ENCODE measurements at places on chromosomes 16 and 17.
A peak's percentile ranks its signal among the peaks of the same experiment; 100 is the strongest.

- no peak for DNase-seq
Measured at GRCh38 chr16:17603626-17604025, 132.9 kb upstream of the XYLT1 start.

DNA sequence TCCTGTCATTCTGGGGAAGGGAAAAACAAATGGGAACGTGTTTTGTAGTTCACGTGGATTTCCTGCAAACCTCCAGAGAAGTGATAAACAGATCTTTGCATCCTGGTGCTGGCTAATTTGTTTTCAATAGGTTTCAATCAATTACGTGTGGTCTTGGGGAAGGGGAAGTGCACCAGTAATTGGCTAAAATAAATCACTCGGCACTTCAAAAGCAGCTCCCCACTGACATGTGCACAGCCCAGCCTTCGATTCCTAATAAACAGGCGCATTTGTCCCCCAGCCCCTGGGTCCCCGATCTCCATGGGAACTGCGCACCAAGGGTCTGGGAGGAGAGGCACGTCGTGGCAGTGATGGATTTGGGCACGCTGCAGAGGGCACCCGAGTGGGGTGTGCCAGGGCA is 112.9 kb upstream of the GSE1 start:
- no peak for DNase-seq

- no peak for DNase-seq
Measured at GRCh38 chr16:22313876-22314470, 16.8 kb downstream of the POLR3E start.

DNA sequence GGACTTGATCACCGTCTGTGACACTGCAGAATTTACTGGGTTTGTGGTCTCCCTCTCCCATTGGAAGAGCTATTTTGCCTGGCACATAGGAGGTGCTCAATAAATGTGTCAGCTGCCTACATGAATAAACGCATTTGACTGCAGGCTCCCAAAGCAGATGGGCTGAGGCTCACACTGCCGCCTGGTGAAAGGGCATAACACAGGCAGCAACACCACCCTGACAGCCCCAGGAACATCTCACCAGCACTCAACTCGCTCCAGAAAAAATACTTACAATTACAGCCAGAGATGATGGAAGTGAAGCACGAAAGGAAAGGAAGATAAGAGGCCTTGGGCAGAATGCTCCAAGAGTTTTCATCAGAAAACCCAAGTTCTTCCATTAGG is 73.9 kb downstream of the RPH3AL start:
- no peak for DNase-seq

DNA sequence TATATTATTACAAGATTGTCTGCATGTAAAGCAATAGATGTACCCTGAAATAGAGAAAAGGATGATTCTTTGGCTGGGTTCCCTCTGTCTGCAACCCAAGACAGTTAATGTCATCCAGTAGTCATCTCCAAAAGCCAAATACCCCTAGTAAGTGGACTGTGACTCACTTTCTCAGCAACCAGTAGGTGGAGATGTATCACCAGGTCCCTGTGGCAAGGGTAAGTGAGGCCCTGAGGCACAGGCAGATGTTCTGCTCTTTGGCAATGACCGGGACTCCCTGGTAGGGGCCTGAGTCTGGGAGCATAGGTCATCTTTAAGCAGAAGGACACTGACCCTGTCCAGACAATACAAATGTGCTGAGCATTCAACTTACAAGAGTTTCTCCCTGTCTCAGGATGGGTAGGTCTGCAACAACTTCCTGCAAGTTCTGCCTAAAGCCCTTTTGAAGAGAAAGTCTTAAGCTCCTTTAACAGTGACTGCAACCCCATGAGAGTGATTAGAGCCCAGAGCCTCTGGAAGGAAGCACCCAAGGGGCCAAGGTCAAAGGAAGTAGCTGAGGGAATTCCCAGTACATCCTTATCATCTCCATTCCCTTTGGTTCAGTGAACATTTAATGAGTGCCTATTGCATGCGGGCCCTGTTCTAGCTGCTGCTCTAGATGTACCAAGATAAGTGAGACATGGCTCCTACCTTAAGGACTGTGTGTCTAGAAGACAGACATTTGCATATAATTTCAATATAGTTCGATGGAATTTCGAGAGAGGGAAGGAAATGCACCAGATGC is 31.9 kb downstream of the PMP22 start:
- DNase-seq, result peak; percentile 12

- no peak for DNase-seq
Measured at GRCh38 chr16:27678955-27679354, 129.0 kb downstream of the KATNIP start.

GRCh38 chr16:14955546-14956231 is 18.4 kb downstream of the NPIPA1 start:
- DNase-seq, result no peak

DNA sequence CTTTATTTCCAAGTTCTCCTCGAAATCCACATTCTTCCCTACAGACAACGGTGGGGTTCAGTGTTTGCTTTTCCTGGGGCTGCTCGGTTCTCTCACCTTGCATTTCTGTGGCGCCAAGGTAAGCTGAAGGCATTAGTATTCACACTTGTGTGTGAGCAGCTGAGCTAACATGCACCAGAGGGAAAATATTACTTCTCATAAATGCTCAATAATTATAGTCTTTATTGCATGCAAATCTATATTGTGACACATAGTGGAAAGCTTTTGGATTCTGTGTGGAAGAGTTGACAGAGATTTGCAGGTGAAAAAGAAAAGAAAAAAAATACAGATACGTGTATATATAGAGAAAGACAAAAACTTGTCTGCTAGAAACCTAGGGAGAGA is 411.8 kb downstream of the MAF start:
- DNase-seq, result no peak

DNA sequence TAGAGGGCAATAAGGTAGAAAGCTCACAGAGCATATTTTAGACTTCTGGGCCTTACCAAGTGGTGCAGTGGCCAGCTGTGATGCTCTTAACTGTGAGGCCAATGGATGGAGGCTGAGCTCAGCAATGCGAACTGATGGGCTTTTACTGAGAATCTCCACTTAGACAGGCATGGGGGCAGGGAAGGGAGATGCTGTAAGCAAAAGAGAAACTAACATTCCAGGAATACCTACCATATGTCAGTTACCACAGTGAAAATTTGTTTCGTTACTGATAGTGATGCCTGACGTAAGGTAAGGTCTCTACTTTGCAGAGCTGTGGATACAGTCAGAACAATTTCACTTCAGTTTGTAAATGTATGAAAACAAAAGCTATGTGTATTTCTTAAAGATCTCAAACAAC is 250.6 kb upstream of the ZFHX3 start:
- DNase-seq, result no peak

GRCh38 chr17:50162466-50163254 is 3.1 kb upstream of the SGCA start:
- no peak for DNase-seq

- DNase-seq, result no peak
Measured at GRCh38 chr17:12789481-12790248, at the start of gene ARHGAP44. ARHGAP44 (plus strand) TSS chr17:12789498; CDS start chr17:12789839, 341 bp downstream.

- no peak for DNase-seq
Measured at GRCh38 chr17:66272811-66273585, 29.4 kb upstream of the PRKCA start.

DNA sequence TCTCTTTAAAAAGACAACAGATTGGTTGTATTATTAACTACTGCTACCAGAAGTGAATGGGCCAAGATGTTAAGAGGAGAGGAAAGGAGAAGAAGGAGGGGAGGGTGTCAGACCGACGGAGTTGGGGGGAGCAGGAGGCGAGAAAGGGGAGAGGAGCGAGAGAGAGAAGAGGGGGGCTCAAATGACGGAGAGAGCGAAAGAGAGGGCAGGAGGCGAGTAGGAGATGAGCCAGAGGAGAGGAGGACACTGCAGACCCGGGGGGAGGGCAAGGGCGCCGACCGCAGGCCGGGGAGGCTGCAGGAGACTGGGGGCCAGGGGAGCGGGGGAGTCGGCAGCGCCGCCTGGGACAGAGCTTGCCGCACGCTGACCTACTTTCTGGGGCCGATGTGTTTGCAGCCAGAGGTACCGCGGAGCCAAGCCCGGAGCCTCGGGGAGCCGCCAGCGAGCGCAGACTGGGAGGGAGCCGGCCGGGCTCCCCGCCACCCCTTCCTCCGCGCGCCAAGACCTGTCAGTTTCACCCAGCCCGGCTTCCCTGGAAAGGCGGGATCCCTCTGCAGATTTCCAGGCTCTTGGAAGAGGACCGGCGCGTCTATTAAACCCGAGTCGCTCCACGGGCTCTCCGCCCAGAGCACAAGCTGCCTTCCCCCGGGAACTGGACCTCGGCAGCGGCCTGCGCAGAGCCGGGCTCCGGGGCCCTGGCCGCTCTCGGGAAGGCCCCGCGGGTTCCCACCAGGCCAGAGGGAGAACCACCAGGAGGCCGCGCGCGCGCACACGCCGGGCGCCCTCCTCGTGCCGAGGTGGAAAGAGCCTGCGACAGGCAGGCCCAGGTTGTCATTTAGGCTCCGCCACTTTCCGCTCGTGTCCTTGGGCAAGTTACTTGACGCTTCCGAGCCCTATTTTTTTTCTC is 74.6 kb downstream of the CMC2 start:
- no peak for DNase-seq

DNA sequence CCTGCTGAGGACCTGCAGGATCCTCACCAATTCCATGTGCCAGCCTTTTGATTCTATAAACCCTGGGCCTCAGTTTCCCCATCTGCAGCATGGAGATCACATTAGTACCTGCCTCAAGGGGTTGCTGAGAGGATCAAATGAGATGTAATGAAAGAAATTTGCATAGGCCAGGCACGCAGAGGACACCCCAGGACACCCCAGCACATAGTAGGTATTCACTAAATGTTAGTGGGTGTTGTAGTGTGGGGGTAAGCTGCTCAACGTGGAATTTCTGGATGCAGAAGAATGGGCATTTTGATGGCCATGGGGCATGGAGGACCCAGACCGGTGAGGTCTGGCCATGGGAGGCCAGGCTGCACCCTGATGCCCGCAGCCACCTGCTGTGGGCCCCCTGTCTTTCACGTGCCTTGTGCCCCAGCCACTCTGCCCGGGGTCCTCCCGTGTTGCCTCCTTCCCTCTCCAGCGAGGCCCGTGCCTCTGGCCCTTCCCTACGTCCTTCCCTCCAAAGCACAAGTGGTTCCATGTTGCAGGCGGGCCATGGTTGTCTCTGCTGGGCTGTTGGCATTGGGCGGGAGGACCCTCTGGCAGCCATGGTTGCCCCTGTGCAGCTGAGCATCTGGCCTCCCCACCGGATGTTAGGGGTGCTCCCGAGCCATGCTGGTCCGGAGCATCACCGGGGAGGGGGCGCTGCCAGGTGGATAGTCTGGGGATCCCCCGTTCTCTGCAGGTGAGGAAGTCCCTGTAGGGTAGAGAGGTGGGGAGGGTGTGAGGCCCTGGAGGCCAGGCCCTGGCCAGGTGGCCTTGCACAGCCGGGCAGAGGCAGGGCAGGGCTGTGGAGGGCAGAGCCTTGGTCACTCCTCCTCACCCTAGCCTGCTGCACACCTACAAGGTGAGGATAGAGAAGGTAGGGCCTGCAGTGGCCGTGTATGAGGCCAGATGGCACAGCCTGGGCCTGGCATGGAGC is 8.6 kb downstream of the MAP2K3 start:
- no peak for DNase-seq

GRCh38 chr16:75265911-75266701 is 14.7 kb upstream of the BCAR1 start:
- peak; percentile 14 for DNase-seq

DNA sequence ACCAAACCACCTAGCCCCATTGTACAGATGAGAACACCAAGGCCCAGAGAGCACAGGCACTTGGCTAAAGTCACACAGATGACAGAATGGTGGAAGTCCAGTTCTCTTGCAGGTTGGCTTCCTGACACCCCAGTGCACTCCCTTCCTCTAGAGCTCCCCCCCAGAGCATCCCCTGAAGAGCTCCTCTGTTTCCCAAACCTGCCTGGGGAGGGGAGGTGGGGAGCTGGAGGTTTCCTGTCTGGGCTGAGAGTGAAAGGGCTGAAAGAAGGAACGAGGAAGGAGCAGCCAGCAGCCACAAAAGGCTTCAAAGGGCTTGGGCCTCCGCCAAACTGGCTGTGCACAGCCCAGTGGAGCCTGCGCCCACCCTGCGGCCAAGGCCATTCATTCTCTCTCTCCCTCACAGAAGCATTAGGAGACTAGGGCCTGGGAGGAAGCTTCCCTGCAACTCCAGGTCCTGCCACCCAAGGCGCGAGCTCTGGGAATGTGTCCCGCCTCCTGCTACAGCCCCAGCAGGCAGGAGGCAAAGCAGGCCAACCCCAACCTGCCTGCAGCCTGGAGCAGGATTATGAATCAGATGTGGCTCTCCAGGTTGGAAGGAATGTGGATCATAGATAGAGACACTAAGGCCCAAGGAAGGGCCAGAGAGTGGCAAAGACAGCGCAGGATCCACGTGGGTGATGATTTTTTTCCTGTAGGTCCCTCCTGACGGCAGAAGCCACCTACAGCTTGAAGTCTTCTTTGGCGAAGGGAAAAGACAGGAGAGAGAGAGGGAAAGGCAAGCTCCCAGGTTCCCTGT is 913 bp downstream of the SLC13A5 start:
- DNase-seq, result no peak

DNA sequence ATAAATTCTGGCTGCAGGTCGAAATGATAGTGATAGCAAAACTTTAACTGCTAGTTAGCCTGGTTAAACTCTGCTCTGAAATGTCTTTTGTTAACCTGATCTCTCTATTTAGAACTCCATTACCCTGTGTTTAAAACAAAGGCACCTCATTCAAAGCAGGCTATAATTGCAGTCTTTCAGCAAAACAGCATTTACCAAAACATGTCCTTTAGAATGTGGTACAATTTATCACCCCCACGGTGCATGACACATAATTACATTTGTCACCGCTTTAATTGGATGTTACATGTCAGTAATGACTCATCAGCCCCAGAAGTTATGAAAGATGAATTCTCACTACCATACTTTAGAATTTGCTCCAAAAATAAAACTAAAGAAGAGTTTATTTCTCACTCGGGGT is 295.4 kb downstream of the TOX3 start:
- no peak for DNase-seq

All from CD4-positive, alpha-beta T cell treated with Interleukin-1 beta for 1 hour (primary cell).